ENCODE measurements at places on chromosomes 4 and X. TPM values are rescaled to one million over a fixed set of nuclear protein-coding genes. Genes with fewer than 3 reads are reported as not detected.

ADRA2C gene
- total RNA-seq, result 11.5 TPM

GAGE2A gene
- not detected for total RNA-seq

EDNRA gene
- total RNA-seq, result 0.30 TPM

TMEM154 gene
- 0.08 TPM for total RNA-seq

VSIG4 gene
- total RNA-seq, result not detected

LUZP4 gene
- not detected for total RNA-seq

PCDH18 gene
- total RNA-seq, result not detected

HOPX gene
- total RNA-seq, result not detected

CITED1 gene
- total RNA-seq, result 1.3 TPM

PHKA1 gene
- 20.9 TPM for total RNA-seq

CXCL8 gene
- total RNA-seq, result 17.8 TPM

CORIN gene
- not detected for total RNA-seq

PCDH7 gene
- total RNA-seq, result 0.03 TPM

DIPK2B gene
- not detected for total RNA-seq

NOX1 gene
- total RNA-seq, result not detected

SYNPO2 gene
- total RNA-seq, result 0.96 TPM

XKRX gene
- total RNA-seq, result 0.29 TPM

PFKFB1 gene
- 0.10 TPM for total RNA-seq

FNIP2 gene
- 2.6 TPM for total RNA-seq

CFP gene
- 0.88 TPM for total RNA-seq

HTR2C gene
- total RNA-seq, result not detected

PCDH10 gene
- 0.13 TPM for total RNA-seq

FRMPD3 gene
- 0.10 TPM for total RNA-seq

PIGA gene
- total RNA-seq, result 7.3 TPM

HTN3 gene
- total RNA-seq, result not detected

PNMA6A gene
- total RNA-seq, result 4.8 TPM

SLC34A2 gene
- not detected for total RNA-seq

NKX6-1 gene
- total RNA-seq, result 0.82 TPM

PAGE5 gene
- total RNA-seq, result not detected

CTAG1A gene
- total RNA-seq, result not detected

RPS6KA3 gene
- 53.0 TPM for total RNA-seq

GYG2 gene
- 3.6 TPM for total RNA-seq

RBM46 gene
- not detected for total RNA-seq

PRSS12 gene
- 0.25 TPM for total RNA-seq

TSPAN7 gene
- 2.9 TPM for total RNA-seq

SLITRK2 gene
- not detected for total RNA-seq

ZNF732 gene
- not detected for total RNA-seq

VEGFD gene
- total RNA-seq, result 0.23 TPM

CLNK gene
- not detected for total RNA-seq

SEC24D gene
- total RNA-seq, result 15.9 TPM

PLAC8 gene
- 0.66 TPM for total RNA-seq

DOK7 gene
- 0.75 TPM for total RNA-seq

CT45A2 gene
- not detected for total RNA-seq

GSX2 gene
- not detected for total RNA-seq

MBNL3 gene
- not detected for total RNA-seq

RNF175 gene
- not detected for total RNA-seq

PNMA6F gene
- not detected for total RNA-seq

NRK gene
- not detected for total RNA-seq

TMEM150C gene
- 0.85 TPM for total RNA-seq

All from A549 treated with RU486 at 1 μM for 4 hours (cell line).